ENCODE measurements at places on chromosomes 2 and 18.

DNA sequence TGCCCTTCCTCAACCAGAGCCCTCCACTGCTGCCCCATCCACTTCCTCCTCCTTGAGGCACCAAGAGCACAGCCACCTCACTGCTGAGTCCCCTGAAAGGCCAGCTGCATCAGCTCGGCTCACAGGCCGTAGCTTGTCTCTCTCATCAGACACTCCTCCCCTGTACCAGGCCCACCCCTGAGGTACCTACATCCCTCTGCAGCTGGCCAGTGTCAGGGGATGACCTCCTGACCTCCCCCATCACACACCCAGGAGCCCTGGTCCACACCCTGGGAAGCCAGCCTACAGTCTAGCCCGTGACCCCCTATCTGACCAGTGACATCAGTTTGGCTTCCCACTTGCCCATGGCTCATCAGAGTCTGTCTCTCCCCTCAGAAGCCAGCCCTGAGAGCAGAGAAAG lies 205.6 kb downstream of the TNS1 start:
- DNase-seq: no peak

GRCh38 chr2:121182520-121182919 lies 102.5 kb downstream of the TFCP2L1 start:
- DNase-seq: no peak

GRCh38 chr18:70195852-70196434 lies 9.5 kb downstream of the RTTN start:
- peak; percentile 23 for DNase-seq

GRCh38 chr18:44761812-44762211 lies 81.1 kb downstream of the SETBP1 start:
- DNase-seq: peak; percentile 26

DNA sequence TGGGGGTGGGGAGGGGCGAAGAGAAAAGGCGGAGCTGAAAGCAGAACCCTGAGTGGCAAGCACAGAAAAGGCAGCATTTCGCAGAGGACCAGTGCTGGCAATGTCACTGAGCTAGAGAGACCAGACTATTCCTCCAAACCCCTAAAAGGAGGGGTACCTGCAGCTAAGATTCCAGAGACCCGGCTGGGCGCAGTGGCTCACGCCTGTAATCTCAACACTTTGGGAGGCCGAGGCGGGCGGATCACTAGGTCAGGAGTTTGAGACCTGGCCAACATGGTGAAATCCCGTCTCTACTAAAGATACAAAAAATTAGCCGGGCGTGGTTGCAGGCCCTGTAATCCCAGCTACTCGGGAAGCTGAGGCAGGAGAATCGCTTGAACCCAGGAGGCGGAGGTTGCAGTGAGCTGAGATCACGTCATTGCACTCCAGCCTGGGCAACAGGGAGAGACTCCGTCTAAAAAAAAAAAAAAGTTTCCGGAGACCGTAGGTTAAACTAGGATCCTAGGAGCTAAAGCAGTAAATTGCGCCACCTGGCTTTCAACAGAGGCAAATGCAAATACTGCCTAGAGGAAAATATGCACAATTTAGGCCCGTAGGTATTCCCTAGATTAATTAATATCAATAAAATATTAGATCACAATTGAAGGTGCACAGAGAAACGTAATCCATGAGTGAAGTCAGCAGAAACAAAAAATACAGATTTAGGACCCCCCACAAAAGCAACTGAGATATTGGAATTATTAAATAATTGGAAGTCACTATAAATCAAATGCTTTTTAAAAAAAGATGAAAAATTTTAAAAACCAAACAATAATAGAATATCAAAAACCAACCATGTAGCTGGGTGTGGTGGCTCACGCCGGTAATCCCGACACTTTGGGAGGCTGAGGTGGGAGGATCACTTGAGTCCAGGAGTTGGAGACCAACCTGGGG lies 4.9 kb downstream of the UCN start:
- DNase-seq: peak; percentile 70
